Endodermal cell (in vitro differentiated cells): ENCODE measurements at places on chromosomes 5 and 9. TPM values are rescaled to one million over a fixed set of nuclear protein-coding genes. Genes with fewer than 3 reads are reported as not detected.

- no peak overlapping the region for H3K4me3 ChIP-seq
- no peaks in the 10 kb centered on the region for H3K36me3 ChIP-seq
- no peaks in the 10 kb centered on the region for H3K27me3 ChIP-seq
- H3K4me1 ChIP-seq: no peaks in the 10 kb centered on the region
Measured at GRCh38 chr9:78062710-78063109, 31.1 kb upstream of the GNAQ start.

GRCh38 chr9:121322037-121322736 lies 47.9 kb downstream of the STOM start:
- no peaks in the 10 kb centered on the region for H3K27me3 ChIP-seq
- peaks cover 9% of the 10 kb centered on the region for H3K36me3 ChIP-seq
- no peak overlapping the region for H3K27ac ChIP-seq
- no peak overlapping the region for H3K4me3 ChIP-seq
- DNase-seq: no peak

- DNase-seq: peak; percentile 58
- no peaks in the 10 kb centered on the region for H3K36me3 ChIP-seq
- peaks cover 33% of the 10 kb centered on the region for H3K4me1 ChIP-seq
- H3K4me3 ChIP-seq: no peak overlapping the region
- peaks cover 3% of the 10 kb centered on the region for H3K27me3 ChIP-seq
Measured at GRCh38 chr9:123358181-123358905, 2.3 kb downstream of the CRB2 start.

The OR1J2 gene
- not detected in 2 replicates for total RNA-seq
